Liver (tissue), 10 donors: ENCODE measurements at places on chromosomes 4 and X. TPM values are rescaled to one million over a fixed set of nuclear protein-coding genes. Genes with fewer than 3 reads are reported as not detected.

CHIC1 gene
- total RNA-seq, result 3.4 TPM

PPM1K gene
- 9.4 TPM for total RNA-seq

CFAP299 gene
- total RNA-seq, result not detected

ADH7 gene
- total RNA-seq, result not detected

TBC1D9 gene
- total RNA-seq, result 7.7 TPM

RS1 gene
- total RNA-seq, result not detected

KCND1 gene
- 0.28 TPM for total RNA-seq

BEX1 gene
- 0.75 TPM for total RNA-seq

ENPEP gene
- 41.5 TPM for total RNA-seq

VCX gene
- not detected for total RNA-seq

PCYT1B gene
- 2.1 TPM for total RNA-seq

DNA sequence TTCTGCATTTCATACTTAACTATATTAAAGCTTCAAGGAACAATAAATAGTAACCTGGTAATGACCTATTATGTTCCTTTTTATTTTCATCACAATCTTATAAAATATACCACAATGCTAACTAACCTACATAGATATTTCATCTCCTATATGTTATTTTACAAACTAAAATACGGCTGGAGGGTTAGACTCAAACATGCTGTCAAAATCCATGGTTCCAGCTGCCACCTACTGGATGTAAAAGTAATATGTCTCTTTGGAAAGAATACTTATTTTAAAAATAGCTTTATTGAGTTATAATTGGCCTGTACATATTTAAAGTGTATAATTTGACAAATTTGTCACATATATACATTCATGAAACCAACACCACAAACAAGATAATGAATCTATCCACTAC is 15.0 kb downstream of the RGN start:
- DNase-seq, result no peak

DNA sequence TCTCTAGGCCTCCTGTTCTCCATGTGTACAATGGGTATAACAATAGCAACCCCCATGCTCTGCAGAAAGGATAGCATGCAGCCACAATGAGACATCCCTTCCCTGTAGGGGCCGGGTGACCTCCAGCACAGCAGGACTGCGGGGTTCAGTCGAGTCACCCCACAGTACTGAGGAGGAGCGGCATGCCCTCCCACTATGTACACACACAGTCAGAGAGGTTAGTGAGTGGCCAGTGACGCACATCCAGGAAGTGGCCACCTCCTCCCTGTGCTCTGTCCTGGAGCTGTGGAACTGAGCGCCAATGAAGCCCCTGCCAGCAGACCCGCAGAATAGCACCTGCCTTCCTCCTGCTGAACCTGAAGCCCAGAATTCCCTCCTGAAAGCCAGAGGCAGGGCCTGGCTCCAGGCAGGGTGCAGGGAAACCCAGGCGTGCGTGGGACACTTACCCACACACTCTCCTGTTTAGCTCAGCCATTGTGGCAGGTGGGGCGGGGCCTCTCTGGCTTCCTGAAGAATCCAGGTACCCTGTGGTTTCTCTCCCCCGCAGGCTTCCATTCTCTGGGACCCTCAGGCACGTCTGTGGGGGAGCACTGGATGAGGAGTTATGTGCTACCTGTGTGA is 50.0 kb downstream of the WFS1 start:
- no peak for DNase-seq

DNA sequence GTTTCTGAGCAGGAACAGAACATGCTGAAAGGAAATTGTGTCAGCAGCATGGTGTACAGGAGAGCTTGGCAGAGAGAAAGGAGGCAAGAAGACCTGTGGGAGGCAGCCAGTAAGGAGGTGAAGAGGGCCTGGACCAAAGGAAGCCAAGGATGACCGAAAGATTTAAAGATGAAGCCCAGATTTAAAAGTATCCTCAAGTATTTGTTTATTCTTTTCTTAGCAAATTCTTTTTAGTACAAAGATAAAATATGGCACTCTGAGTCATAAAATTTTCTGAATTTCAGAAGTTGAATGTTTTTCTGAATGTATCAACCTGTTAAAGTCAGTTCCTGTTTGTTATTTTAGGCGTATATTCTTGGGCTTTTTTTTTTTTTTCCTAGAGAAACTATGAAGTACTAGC is 3.5 kb downstream of the PKD2 start:
- no peak for DNase-seq

GRCh38 chr4:65420036-65420435 is 250.3 kb downstream of the EPHA5 start:
- DNase-seq, result no peak

GRCh38 chrX:65837875-65838549 is 170.6 kb downstream of the MSN start:
- DNase-seq, result no peak

GRCh38 chr4:51835855-51836254 is 7.1 kb upstream of the DCUN1D4 start:
- DNase-seq, result no peak

GRCh38 chr4:83569987-83570386 is 34.1 kb downstream of the GPAT3 start:
- no peak for DNase-seq

DNA sequence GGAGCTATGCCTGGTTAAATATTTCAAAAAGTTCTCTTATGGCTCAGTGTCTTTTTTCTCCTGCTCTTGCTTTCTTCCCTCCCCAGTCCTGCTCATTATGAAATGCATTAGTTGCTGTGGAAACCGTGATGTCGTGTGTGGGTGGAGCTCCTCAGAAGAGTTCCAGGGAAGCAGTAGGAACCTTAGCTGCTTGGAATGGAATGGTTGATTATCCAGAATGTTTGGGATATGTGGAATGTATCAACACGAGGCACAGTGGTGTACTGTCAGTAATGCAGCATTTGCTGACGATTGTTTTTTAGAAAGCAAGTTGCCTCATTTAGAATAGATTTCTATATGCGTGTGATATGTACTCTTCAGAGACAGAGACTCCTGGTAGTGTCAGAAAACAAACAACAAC is 333.2 kb downstream of the ARHGAP10 start:
- no peak for DNase-seq

- no peak for DNase-seq
Measured at GRCh38 chrX:133183806-133184205, 34.3 kb downstream of the TFDP3 start.

DNA sequence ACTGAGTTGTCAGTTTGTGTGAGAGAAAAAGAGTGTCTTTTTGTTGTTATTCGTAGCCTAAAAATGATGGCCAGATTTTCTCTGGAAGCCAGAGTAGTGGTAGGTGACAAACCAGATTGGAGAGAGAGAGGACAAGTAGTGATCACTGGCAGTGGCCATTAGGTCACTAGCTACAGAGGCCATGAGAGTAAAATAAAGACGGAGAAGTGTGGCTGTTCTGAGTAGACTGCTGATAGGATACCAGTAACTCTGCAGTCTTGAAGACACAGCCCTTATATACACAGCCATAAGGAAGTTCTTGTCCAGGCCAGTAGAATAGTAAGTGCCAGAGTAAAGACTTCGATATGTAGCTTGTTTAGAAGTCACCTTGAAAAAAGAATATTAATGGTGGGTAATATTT is 7.7 kb downstream of the SLC30A9 start:
- no peak for DNase-seq

DNA sequence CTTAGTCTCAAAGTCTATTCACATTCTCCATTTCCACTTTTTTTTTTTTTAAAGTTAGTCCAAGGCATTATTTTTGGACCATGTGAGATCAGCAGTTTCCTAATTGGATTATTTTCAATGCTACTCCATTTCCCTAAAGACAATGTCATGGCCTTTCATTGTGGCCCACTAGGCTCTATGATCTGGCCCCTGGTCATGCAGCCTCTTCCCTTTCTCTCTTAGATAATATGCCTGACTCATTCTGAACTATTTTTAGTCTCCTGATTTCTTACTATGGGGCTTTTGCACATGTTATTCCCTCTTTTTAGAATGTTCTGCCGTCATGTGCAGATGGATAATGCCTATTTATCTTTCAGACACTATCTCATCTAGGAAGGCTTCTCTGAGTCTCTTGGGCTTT is 157.3 kb downstream of the TMA16 start:
- DNase-seq, result no peak

DNA sequence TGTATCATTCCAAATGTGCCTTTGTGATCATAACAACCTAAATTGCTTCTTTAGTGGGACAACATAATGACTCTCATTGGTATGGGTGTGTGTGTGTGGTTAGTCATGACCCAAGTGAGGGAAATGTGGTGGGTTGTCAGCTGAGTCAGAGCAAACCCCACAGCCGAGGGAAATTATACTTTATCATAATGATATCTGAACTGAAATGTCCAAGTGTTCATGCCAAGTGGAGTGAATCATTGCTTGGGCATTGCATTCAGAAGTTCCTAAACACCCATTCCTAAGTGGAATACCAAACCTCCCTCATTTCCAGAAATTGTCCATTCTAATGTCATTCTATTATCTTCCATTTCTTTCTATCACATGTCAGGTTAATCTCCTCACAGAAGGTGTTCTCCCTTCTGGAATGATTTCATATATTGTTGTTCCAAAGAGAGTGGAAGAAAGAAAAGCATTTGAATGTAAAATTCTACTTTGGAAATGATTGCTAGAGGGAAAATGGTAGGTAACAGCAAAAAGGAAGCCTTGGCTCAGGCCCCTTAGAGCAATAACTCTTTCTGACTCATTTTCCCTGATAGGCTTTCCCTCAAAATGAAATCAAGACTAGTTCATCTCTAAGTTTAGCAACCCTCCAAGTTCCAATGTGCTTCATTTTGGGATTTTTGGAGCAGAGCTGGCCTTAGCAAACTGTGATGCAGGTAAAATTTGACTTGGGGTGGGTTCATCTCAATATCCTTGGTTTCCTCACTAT is 230.7 kb upstream of the KCNIP4 start:
- DNase-seq, result no peak

- no peak for DNase-seq
Measured at GRCh38 chr4:95318483-95318882, 230.3 kb downstream of the UNC5C start.

DNA sequence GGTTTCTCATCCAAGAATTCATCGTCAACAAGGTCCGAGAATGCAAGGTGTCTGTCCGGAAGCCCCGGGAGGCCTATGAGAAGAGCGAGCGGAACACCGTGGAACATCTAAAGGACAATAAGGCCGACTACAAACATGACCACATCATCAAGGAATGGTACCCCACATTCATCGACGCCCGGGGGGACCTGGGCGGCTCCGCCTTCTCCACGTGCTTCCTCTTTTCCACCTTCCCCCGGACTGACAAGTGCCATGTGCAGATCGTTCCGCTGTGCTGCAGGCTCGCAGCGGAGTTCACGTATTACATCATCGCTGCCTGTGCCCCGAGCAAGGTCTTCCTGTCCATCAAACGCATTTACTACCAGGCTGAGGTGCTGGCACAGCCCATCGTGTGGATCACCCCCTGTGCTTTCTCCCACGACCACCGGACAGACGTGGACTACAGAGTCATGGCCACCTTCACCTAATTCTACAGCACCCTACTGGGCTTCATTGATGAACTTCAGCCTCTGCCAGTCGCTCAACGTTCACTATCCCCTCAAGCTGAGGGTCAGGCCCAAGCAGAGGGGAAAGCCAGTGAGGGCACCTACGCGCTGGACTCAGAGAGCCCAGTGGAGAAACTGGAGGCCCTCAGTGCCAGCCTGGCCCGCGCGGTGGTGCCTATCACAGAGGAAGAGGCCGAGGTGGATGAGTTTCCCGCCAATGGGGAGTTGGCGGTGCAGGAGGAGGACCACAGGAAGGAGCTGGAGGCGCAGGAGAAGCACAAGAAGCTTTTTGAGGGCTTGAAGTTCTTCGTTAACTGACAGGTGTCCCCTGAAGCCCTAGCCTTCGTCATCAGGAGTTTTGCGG is 125.9 kb upstream of the PABPC4L start:
- no peak for DNase-seq

DNA sequence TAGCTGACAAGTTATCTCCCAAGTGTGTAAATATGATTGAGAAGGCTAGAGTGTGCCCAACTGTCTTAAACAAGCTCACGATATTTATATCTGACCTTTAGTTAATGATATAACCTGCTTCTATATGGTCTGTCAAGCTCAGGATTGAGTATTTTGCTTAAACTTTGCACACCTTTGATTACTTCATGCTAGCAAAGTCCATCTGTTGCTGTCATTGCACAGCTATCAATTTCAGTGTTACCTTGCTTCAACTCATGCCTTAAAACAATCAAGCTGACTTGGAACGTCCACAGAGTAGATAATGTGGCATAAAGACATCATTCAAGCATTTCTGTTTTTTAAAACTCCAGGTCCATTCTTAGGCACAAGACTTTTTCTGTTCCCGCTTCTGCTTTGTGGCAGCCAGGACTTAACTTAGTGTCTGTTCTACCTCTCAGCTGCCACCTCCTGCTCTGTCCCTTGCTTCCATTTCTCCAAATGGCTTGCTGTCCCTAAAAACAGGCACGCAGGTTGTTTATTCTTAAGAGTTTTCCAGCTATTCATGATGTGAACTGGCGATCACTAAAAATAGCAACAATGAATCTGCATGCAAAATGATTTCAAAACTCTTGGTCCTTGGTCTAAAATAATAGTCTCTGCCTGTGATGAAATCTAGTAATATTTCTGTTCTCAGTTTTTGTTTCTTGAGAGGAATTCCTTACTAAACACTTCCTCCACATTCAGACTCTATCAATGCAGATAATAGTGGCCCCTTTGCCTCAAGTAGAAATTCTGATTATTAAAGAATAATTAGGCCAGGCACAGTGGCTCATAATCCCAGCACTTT is 16.3 kb upstream of the NEIL3 start:
- DNase-seq, result no peak

GRCh38 chr4:105470766-105471165 is 3.1 kb downstream of the PPA2 start:
- DNase-seq, result no peak

DNA sequence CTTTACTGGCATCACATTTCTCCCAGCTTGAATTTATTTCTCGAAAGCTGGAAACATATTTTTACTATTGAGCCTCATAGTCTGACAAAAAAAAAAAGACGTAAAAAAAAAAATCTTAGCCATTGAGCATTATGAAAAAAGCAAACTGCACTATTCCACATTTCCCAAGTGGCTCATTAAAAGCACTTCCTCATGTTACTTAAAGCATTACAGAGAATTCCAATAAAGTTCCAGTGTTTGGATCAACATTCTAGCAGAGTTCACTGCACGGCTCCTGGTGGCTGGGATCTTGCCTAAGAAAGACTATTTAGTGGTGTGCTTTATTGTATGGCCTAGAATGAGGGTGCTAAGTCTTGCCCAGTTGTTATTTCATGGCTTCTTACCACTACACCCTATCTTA is 476.2 kb downstream of the PPARGC1A start:
- no peak for DNase-seq
